ENCODE measurements at places on chromosomes 2 and 18.

- no peak for DNase-seq
These were observed 136.1 kb downstream of the SH3BP4 start for GRCh38 chr2:235087832-235088495.

DNA sequence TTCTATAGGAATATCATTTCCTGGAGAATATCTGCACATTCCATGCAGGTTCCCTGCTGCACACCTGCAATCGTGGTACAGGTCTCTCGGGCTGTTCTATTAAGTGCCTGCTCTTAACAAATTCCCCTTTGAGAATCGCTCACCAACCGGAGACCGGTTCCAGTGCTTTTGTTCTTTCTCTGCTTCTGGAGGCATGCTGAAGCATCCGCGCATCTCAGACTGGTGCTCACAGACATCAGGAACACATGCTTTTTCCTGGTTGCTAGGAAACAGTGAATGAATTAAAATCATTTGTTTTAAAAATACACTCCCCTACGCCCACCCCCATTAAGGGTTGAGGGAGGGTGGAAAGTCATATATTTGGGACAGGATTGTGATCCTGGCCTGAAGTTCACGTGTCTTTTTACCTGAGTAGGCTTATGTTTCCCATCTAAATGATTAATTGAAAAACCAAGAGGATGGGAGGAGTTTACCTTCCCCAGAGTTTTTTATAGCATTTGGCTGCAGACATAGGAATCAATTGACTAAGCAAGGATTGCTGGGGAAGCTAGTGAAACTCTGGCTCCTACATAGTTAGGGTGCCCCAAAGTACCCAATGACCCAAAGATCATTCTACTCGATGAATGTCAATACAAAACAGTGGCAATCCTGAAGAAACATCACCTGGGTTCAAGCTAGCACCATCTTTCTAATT lies at the start of gene C2orf80:
TSS of gene C2orf80 (minus strand) at position 221 of the 694 bp plus-strand sequence. CDS start 3,044 bp downstream, outside the sequence.
- no peak for DNase-seq

- DNase-seq: no peak
These were observed 107.7 kb upstream of the ATP8B1 start for GRCh38 chr18:57910817-57911216.

DNA sequence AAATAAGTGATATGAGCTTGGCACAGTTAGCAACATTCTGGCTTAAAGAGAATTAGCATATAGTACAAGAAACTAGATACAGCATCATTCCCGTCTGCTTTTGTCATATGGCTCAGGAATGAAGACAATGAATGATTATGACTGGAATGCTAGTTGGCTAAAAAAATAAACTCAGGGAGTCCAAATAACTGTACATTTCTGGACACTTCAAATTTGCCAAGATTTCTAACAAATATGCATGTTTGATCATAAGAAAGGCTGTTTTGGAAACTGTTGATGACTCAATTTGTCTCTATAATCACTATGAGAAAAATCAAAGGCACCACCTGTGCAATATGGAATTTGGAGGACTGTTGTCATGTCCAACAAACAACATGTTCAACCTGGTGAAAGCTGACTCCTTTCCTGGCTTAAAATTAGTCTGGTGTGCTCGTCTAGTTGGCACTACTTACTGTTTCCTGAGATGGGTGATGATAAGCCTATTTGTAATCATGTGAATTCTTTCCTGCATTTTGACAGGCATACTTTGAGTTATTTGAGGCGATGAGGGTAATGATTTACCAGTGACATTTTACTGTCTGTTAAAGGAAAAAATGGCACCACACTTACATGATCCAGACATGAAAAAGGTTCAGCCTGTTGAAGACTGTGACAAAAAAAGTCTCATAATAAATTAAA lies 133.9 kb upstream of the CDH20 start:
- no peak for DNase-seq

GRCh38 chr18:12532661-12533060 lies 124.9 kb downstream of the PRELID3A start:
- no peak for DNase-seq

GRCh38 chr2:84797271-84797670 lies 83.6 kb downstream of the TRABD2A start:
- no peak for DNase-seq

GRCh38 chr2:28981016-28981441 lies at the start of gene TOGARAM2:
TSS of gene TOGARAM2 (plus strand) at chr2:28981298. CDS start at chr2:28994835, 13,537 bp downstream.
- DNase-seq: no peak

DNA sequence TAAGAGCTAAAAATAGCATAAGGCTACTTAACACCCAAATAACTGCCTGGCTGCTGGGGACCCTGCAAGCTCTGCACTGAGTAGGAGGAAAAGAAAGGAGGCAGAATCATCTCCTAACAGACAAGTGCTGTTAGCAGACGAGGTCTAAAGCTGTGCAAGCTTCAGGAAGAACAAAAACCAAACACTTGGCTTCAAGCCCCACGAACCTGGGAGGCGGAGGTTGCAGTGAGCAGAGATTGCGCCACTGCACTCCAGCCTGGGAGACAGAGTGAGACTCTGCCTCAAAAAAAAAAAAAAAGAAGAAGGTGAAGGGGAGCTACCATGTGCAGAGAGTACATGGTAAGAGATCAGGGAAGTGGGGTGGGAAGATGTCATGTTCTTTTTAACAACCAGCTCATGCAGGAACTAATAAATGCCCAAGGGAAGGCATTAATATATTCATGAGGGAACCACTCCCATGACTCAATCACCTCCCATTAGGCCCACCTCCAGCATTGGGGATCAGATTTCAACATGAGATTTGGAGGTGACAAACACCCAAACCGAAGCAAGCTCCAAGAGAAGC lies 28.8 kb upstream of the INO80C start:
- no peak for DNase-seq

DNA sequence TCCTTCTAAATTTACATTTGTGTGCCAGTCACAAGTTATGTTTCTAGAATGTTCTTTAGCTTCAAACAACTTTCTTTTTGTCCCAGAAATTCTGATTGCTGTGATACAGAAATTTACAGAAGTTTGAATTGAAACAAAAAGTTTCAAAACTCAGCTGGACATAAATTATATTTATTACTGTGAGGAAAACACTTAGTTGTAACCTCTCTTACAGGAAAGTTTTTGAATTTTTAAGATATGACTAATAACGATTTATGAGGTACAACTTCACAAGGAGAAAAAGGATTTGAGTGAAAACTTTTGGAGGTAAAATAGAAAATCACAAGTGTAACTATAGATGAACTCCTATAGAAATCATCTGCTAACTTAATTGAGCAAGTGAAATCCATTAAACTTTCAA lies 205.3 kb downstream of the TMEM247 start:
- DNase-seq: no peak

GRCh38 chr2:62140426-62141141 lies 55.3 kb upstream of the B3GNT2 start:
- no peak for DNase-seq

GRCh38 chr2:199495147-199495546 lies 37.4 kb upstream of the SATB2 start:
- no peak for DNase-seq

Data from Panc1 (cell line).